ENCODE measurements at places on chromosomes 2 and 18.

GRCh38 chr18:36658611-36659010, 170.2 kb downstream of the TPGS2 start:
- no peak for DNase-seq

- no peak for DNase-seq
These were observed 144.9 kb upstream of the LHCGR start for GRCh38 chr2:48900321-48901014.

DNA sequence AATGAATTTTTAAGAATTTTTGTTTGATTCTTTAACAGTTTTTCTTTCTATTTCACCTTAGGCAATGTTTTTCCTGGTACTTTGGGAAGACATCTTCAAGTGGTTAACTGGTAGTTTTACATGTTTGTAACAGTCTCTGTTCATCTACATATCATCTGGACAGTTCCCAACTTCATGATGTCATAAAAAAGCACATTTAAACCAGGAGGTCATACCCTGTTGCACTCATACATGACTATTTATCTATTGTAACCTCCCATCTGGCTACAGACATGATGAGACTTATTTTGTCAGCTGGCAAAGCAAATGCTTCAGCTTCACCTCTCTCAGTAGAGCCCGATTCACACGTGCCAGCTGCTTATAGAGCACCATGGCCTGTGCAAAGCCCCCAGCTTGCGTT, 99.8 kb upstream of the YPEL5 start:
- DNase-seq = no peak

GRCh38 chr2:104412384-104412783, 441.5 kb upstream of the POU3F3 start:
- peak; percentile 53 for DNase-seq

DNA sequence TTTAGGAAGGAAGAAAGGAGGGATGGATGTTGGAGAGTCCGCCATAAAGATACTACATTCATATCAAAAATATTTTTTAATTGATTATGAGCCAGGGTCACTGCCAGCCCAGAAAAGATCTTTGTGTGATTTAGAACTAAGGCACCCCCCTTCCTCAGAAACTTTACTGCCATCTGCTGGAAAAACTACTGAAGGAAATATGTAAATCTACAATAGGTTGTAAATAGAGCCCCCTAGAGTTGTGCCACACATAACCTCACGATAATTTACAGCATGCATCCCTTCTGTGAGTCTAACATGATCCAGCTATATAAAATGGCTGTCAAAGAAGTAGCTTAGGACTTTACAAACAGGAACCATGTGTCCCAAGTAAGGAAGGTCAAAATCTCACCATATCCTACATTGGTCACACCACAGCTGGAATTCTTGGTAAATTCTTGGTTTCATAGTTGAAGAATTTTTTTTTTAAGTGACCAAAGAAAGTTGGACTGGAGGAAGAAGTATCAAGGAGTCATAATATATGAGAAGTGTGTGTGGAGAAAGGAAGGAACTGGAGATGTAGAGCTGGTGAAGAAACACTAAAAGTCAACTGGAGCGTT, 152.5 kb downstream of the CYP26B1 start:
- no peak for DNase-seq

DNA sequence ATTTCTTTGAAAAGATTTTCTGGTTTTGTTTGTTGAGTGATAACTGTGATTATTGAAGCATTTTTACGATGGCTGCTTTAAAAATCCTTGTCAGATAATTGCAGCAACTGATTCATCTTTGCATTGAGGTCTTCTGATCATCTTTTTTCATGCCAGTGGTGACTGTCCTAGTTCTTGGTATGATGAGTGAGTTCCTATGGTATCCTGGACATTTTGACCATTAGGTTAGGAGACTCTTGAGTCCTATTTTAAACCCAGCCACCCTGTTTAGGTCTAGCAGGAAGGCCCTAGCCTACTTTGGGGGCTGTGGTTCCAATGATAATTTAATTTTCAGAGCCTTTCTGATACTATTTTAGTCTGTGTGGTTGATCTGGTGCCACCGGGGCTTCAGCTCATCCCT, 72.7 kb upstream of the REV1 start:
- no peak for DNase-seq

GRCh38 chr2:189144700-189145211, 34.8 kb downstream of the COL5A2 start:
- DNase-seq = no peak

- no peak for DNase-seq
These were observed 145.0 kb upstream of the HDAC4 start for GRCh38 chr2:239545741-239546392.

GRCh38 chr18:52288403-52289004, 51.5 kb upstream of the DCC start:
- peak; percentile 59 for DNase-seq

- no peak for DNase-seq
These were observed 195.2 kb downstream of the SLC8A1 start for GRCh38 chr2:40256649-40257048.

GRCh38 chr18:9130806-9131205, 5.8 kb upstream of the ANKRD12 start:
- DNase-seq = no peak

DNA sequence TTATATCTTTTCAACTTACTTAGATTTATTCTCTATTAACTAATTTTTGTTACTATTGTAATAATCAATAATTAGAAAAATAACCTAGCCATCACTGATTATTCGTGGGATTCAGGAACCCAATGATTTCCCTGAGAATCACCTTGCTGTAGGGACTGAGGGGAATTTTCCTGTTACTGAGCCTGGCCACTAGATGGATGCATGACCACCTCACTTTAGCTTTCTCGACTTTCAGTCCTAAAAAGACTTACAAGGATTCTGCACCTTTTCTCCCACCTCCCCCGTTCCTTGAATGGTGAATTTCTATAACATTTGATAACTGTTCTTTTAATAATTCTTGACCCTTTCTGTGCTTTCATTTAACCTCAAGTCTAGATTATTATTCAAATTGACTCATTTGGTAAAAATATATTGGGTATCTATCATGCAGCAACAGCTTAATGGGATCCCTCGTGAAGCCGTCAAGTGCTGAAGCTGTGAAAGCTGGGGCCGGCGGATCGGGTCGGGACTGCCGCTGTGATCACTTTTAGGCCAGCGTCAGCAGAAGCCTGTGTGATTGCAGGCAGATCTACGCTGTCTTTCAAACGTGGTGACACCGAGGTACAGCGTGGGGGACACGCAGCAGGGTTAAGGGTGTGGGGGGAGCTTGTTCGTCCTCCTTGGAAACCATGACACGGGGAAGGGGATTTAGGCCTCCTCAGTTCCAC, 38.8 kb upstream of the TMEM18 start:
- no peak for DNase-seq

- DNase-seq = no peak
These were observed 184.4 kb downstream of the LTBP1 start for GRCh38 chr2:33131111-33131510.

- no peak for DNase-seq
These were observed 8.2 kb upstream of the RBM44 start for GRCh38 chr2:237790353-237790752.

DNA sequence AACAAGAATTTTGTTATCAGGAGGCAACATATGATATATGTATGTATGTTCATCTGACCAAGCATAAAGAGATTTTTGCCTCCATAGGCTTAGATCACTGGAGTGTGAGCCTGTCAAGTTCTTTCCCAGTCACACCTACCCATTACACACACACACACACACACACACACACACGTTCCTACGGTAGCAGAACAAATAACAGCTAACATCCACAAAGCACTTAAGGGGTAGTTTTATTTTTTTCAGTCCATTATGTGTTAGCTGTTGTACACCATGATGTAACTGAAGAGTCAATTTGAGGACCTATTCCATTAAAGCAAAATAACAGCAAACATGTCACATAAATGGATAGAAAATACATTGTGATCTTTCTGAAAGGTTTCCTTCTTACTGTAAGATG, 39.5 kb downstream of the UGP2 start:
- DNase-seq = no peak

DNA sequence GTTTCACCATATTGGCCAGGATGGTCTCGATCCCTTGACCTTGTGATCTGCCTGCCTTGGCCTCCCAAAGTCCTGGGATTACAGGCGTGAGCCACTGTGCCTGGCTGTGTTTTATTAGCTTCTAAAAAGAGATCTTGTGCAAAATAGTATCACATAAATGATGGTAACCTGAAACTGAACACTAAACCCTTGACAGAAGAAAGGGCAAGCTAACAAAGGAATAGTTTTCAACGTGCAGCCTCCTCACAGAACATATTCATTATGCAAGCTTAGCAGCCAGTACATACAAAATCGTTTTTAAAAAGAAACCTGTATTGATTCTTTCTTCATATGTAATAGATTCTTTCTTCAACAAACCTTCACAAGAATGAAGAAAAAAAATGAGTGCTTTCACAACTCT, 20.6 kb downstream of the CHN1 start:
- DNase-seq = no peak

- no peak for DNase-seq
These were observed 189.9 kb downstream of the CD226 start for GRCh38 chr18:69757733-69758132.

DNA sequence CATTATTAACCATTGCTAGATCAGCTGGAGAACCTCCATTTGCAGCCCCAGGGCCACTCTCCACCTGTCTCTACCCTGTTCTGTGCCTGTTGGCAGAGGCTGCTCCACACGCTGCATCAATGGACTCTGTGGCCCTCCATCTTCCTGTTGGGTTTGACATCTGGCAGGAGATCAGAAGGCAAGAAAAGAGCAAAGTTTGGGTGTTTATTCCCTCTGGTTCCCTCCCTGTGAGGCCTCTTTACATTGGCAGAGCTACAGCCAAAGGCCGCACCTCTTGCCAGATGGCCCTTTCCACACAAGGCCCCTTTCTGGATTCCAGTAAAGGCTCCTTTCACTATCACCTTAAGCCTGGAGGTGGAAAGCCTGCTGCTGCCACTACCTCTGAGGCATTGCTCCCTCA, 110.9 kb upstream of the RND3 start:
- DNase-seq = no peak

- DNase-seq = no peak
These were observed 98.0 kb downstream of the ANKRD44 start for GRCh38 chr2:197212344-197213262.

DNA sequence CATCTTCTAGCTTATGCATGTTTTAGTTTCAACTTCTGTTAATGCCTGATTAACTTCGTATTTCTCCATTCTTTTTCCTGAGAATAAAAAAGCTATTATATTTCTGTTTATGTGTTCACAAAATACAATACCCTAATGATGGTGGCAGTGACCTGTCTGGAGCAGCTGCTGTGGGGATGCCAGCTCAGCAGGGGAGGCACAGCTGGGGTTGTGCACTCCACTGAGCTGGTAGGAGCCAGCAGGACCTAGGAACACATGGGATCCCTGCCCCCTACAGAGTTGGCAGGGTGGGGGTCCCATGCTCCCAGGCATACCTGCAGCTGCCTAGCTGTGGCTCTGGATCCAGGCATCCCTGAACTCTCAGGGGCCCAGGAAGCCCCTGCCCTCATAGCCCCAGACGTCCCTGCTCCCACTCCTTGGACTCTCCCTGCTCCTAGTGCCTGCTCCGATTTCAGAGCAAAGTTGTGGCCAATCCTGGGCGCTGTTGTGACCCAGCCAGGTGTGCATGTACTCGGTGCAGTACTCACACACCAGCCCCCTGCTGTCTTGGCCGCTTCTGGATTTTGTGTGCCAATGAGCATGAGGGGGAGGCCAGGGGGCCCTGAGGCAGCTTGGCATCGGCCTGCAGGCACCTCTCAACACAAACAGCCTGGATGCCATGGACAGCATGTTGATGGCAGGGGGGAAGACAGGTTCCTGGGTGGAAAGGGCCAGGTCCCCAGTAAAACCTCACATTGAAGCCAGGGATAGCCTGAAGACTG, 546.0 kb downstream of the ZNF804A start:
- DNase-seq = no peak

DNA sequence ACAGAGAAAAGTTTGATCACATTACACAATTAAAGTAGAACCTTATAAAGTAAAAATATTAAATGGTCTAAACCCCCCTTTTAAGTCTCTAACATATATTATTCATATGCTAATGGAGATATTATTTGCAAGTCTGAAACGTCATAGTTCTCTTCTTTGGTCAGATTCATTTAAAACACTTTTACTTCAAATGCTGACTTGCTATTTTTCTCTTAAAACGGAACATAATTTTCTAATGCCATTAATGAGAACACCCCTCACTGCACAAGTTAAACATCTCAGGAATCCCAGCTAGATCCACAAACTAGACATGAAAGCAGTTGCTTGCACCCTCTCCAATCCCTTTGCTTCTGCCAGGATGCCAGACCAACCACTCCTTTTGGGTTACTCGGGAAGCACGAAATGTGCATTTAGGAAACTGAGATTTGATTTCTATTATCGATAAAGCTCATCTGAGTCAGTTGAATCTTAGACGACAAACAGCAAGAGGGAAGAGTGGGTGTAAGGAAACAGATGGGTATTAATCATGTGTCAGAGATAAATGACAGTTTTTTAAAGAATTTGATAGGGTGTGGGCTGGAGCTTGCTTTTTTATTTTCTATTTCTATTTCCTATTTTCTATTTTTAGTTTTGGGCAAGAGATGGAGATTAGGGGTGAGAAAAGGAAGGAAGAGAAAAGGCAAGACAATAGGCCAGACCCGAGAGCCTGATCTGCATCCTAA, 1.5 kb downstream of the ADD2 start:
- DNase-seq = no peak

- DNase-seq = peak; percentile 64
These were observed 12.9 kb downstream of the ARPC2 start for GRCh38 chr2:218229851-218230250.

DNA sequence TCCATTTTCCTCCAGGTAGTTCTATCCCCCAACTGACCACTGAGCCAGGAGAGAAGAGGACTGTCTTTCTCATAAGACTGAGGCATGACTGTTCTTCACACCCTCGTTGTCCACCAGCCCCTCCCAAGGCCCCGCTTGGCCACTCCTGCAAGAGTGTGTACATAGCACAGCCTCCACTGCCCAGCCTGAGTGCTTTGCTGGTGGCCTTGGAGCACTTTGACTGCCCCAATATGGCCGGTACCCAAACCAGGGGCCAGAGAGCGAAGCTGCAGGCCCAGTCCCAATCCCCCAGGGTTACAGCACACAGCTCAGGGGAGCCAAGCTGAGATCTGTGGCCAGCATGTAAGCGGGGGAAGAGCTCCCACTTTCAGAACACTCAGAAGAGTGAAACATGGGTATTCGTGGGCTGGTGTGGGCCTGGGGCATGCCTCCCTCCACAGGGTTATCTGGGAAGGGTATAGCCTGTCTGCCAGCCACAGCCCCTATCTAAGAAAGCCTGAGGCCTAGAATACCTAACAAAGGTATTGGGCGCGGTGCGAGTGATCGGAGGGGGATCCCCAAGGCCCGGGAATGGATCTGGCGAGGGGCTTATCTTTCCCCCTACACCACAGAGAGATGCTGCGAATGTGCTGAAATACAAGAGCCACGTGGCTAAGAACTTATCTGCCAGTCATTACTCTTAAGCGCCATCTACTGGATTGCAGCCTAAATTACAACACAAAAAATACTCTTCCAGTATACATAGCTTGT, 163.8 kb downstream of the WDPCP start:
- peak; percentile 87 for DNase-seq

DNA sequence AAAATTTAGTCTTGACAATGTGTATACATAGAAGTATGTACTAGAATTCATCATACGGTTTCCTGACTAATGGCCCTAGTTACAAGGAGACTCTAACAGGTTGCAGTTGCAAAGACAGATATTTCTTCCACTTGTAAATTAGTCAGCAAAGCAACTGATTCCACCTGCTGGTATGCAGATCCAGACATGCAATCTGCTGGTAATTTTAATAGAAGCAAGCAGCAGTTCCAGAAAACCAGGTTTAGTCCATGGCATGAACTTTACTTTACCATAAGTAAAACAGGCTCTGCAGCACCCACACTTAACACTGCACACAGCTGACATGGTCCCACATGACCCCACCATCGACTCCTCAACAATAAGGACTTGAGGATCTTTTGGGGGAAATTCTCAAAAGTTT, 110.9 kb upstream of the SP3 start:
- DNase-seq = no peak

Measured in MM.1S (cell line).